ENCODE measurements at places on chromosomes 4 and X.

DNA sequence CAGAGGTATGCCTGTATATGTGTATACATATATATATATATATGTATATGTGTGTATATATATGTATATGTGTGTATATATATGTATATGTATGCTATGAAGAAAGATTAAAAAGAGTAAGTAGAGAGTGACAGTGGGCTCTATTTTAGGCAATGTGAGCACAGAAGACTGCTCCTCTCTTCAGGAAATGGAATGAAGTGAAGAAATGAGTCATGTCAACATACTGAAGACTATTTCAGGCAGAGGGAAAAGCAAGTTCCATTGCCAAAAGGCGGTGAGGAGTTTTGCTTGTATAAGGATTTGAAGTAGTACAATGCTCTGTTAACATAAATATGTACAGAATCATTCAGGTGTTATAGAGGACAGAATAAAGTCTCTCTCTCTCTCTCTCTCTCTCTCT lies 773.2 kb upstream of the FTHL17 start:
- no peak for DNase-seq

DNA sequence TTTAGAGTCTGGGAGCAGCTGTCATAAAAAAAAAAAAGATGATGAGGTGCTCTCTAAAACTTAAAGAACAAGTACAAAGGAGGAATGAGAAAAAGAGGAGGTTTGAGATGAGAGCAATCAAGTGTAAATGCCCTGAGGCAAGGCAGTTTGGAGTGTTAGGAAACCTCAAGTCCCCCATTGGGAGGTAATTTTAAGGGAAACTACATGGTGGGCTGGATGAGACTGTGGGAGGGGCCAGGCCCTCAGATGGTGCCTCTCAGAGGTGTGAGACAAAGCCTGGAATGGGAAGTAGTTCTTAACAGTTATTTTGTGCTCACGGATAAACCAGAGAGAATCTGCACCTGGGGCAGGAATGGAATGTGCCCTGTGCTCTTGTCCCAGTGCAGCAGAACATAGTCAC lies 1.9 kb upstream of the MAGEB3 start:
- DNase-seq: no peak

DNA sequence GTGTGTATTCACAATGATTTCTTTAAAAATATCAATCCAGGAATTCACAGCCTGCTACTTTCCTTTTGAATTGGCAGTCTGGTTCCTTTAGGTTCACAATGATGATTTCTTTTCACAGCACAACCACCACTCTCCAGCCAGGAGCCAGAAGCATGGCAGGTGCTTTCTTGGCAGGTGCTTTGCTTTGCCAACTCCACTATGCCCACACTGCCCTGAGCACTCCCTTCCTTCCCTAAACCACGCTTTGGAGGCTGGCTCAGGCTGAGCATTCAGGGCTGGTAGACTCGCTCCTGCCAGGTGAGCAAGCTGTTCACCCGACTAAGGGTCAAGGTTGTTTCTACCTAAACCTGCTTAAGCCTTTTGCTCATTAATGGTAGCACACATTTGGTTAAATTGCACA lies 184.5 kb downstream of the SH3KBP1 start:
- no peak for DNase-seq

DNA sequence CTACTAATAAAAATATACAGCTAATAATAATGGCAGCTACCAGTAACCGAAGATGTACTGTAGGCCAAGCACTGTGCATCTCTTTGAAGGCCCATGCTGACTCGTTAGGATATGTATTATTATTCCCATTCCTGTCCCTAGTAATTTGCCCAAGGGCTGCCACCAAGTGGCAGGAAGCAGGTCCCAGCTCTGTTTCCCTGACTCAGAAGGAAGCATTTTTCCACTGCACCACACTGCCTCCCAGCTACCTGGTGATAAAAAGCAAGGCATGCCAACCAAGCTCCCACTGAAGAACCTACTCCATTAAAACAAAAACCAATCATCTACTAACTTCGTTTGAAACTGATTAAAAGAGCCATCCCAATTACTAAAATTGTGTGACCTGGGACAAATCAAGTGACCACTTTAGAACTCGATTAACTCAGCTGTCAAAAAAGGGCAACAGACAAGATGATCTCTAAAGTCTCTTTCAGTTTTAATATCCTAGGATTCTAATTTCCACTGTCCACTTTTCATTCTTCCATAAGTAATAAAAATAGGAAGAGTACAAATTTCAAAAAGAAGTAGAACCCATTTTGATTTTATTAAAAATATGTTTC lies 24.3 kb upstream of the PGM2 start:
- no peak for DNase-seq

DNA sequence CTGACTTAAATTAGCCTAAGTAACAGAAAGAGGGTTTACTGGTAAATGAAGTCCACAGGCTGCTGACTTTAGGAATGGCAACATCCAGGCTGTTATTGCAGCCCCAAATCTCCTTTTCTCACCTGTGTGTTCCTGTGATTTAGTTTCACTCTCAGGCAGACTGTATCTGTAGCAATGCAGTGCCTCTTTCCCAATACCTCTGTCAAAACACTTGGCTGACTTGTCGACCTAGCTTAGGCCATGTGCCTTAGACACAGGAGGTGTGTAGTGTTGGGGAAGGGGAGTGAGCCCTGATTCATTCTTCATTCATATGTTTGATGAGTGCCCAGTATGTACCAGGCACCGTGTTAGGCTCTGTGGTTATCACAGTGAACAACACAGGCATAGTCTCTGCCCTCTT lies 46.9 kb downstream of the JADE3 start:
- no peak for DNase-seq

DNA sequence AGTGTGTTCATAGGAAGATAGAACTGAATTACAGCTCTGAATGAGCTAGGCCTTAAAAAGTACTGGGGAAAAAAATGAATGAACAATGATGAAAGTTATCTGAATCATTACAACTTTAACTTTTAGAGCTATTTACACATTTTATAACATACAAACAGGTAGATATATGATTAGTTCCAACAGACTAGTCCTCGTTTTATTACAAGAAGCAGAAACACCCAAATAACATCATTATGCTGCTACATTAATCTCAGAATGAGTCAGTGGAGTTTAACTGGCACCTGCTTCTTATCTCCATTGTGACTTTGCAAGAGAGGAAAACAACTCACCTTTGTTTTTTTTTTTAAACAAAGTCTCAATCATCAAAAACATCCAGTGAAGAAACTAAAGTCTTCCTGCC lies 15.2 kb downstream of the ATP8A1 start:
- DNase-seq: no peak

GRCh38 chr4:173159791-173160190 lies 8.8 kb upstream of the GALNT7 start:
- DNase-seq: no peak

GRCh38 chrX:41178201-41178600 lies 93.0 kb downstream of the USP9X start:
- no peak for DNase-seq

- no peak for DNase-seq
Observed at GRCh38 chr4:42339935-42340406, 57.3 kb upstream of the SHISA3 start.

DNA sequence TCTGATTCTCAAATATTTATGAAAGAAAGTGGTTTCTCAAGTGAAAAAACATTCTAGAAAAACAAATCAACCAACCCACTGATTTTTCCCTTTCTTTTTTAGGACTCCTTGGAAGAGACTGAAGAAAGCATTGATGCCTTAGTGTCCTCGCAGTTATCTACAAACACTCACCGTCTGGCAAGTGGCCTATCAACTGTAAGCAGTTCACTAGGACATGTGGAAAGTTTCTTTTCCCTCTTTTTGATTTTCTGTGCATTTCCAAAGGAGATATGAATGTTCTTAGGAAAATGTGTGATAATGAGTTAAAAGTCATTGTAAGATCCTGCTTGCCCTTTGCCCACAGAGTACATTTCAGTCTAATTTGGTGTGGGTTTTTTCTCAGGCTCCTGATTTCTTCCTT lies 95.9 kb downstream of the SYTL5 start:
- no peak for DNase-seq

All from CD14-positive monocyte (primary cell).